ENCODE measurements at places on chromosomes 3 and 15.

- no peak for DNase-seq
Measured at GRCh38 chr3:15660055-15660935, 58.8 kb downstream of the BTD start.

DNA sequence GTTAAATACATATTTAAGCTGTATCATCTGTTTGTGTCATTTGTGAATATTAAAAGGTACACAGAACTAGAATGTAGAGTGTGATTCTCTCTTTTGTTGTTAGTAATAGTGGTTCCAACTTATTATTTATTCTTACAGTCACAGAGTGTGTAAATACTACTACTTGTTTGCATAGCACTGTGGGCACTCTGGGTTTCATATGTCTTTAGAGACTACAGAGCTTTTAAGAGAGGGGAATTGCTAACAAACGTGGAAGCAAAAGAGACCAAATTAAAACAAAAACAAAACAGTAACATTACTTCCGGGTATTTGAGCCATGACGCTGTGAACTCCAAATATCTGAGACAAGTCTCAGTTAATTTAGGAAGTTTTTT lies 828.0 kb upstream of the DPPA4 start:
- DNase-seq, result no peak

GRCh38 chr3:116561529-116561928 lies 116.2 kb upstream of the LSAMP start:
- no peak for DNase-seq

DNA sequence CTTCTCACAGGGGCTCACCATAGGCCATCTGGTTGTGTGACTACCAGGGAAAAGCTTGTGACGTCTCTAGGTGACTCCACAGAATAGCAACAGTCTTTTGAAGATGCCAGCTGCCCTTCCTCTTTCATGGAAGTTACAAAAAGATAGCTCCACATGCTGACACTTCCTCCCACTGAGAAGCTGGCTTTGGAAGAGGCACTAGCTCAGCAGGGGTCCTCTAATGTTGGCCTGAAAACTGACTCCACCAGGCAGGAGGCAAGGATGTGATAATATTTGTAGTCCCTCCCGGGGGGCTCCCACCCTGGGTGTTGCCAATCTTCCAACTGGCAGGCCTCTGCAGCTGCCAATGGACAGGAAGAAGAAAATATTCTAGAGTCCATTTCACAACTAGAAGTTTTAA lies 343.5 kb downstream of the NEK10 start:
- DNase-seq, result no peak

DNA sequence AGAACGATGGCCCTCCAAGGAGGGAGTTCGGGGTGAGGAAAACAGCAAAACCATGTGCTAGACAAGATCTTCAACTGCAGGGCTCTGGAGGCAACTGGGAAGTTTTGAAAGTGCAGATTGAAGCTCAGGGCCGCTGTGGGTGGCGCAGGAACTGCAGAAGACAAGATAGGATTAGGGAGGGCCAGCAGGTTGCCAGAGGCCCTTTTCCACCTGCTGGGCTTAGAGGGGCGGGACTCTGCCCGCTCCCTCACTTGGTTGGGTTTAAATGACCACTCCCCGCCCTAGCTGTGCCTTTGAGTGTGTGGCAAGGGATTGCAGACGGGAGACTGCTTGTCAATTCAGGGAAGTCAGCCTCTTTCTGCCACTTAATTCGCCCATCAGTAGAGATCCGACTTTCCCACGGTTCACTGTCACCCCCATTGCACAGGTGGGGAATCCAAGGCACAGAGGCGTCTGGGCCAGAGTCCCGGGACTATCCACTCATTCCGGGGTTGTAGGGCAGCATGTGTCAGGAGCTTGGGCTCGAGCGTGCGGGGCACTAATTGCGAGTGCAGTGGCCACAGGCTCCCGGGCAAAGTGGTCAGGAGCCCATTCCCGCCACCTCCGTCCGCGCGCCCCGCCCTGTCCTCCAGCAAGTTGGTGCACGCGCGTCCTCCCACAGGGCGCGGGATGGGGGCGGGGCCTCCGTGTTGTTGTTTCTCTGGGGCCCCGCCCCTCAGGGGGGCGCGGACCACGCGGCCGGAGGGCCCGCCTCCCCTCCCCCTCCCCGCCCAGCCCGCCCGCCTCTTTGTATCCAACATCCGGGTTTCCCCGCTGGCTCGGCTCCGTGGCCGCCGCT lies at the start of gene ACVR2B:
Gene ACVR2B (plus strand): TSS at position 816 of the 838 bp plus-strand sequence. CDS start 433 bp downstream, outside the sequence.
- peak; percentile 41 for DNase-seq

Data from stimulated activated CD8-positive, alpha-beta memory T cell treated with anti-CD3 and anti-CD28 coated beads, Interleukin-7, amount 100 ng/mL, for 48 hours (primary cell).